ENCODE measurements at places on chromosomes 4 and X.

DNA sequence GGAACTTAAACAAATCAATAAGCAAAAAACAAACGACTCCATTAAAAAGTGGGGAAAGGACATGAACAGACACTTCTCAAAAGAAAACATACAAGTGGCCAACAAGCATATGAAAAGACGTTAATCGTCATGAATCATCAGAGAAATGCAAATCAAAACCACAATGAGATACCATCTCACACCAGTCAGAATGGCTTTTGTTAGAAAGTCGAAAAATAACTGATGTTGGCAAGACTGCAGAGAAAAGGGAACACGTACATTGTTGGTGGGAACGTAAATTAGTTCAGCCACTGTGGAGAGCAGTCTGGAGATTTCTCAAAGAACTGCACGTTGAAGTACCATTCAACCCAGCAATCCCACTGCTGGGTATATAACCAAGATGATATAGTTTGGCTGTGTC is 23.7 kb downstream of the NEUROG2 start:
- DNase-seq, result no peak

- no peak for DNase-seq
These were observed 419 bp upstream of the RPGR start for GRCh38 chrX:38327775-38328081.

GRCh38 chr4:85482010-85482738 is 7.2 kb downstream of the ARHGAP24 start:
- no peak for DNase-seq

GRCh38 chr4:104732766-104733165 is 238.1 kb upstream of the CXXC4 start:
- no peak for DNase-seq

DNA sequence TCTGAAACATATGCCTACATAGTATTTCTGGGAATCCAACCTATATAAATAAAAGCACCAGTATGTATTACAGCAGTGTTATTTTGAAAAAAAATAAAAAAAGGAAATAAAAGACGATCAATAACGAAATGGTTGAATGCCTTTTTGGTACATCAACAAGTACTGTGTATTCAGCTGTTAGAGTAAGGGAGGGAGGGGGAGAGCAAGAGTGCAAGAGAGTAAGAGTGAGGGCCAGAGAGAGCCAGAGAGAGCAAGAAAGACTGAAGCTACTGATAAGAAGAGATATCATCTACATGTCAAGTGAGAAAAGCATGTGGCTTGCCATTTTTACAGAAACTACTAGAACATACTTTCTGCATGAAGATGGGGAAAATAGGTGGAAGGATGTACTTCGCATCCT is 1.8 kb downstream of the SPIN4 start:
- DNase-seq, result no peak

GRCh38 chr4:176016601-176017000 is 49.0 kb upstream of the WDR17 start:
- no peak for DNase-seq

DNA sequence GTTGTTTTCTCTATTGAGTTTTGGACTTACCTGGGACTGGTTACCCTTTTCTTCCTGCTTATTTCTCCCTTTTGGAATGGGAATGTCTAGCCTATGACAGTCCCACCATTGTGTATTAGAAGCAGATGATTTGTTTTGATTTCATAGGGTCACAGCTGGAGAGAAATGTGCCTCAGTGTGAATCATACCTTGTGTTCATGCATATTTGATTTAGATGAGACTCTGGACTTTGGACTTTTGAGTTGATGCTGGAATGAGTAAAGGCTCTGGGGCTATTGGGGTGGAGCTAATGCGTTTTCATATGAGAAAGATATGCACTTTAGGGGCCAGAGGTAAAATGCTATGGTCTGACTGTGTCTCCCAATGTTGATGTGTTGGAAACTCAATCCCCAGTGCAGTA is 30.5 kb upstream of the TEX13C start:
- DNase-seq, result no peak

GRCh38 chr4:19260346-19260745 is 991.4 kb upstream of the SLIT2 start:
- no peak for DNase-seq

DNA sequence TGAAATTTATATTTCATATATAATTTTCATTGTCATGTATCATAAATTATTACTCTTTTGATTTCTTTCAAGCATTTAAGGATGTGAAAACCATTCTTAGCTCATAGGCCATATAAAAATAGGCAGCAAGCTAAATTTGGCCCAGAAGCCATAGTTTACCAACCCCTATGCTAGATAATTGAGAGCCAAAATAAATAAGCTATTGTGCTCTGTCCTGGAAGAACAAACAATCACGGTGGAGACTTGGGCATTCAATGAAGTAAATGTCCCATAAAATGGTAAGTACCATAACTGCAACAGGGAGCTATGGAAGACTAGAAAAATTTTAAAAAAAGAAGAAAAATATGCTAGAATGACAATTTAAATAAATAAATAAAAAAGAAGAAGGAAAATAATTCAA is 60.9 kb upstream of the PACRGL start:
- no peak for DNase-seq

GRCh38 chr4:152691761-152692160 is 12.0 kb upstream of the TMEM154 start:
- no peak for DNase-seq
